A172 (cell line): ENCODE measurements at places on chromosomes 6 and 20. TPM values are rescaled to one million over a fixed set of nuclear protein-coding genes. Genes with fewer than 3 reads are reported as not detected.

The PPDPF gene
- 67.4 and 70.6 TPM in 2 replicates for total RNA-seq

The PACRG gene
- not detected in 2 replicates for total RNA-seq

The LY6G6F gene
- not detected in 2 replicates for total RNA-seq

The RPS10 gene
- total RNA-seq: 1,978 and 2,323 TPM in 2 replicates

The OR2B2 gene
- total RNA-seq: not detected in 2 replicates

The SRC gene
- 15.3 and 17.8 TPM in 2 replicates for total RNA-seq

The OPRM1 gene
- total RNA-seq: not detected in 2 replicates
